ENCODE measurements at places on chromosomes 12 and 14.

- DNase-seq, result no peak
These were observed 987 bp downstream of the CCER1 start for GRCh38 chr12:90953956-90954421.

- DNase-seq, result no peak
These were observed 2.2 kb downstream of the NAB2 start for GRCh38 chr12:57090924-57091637.

DNA sequence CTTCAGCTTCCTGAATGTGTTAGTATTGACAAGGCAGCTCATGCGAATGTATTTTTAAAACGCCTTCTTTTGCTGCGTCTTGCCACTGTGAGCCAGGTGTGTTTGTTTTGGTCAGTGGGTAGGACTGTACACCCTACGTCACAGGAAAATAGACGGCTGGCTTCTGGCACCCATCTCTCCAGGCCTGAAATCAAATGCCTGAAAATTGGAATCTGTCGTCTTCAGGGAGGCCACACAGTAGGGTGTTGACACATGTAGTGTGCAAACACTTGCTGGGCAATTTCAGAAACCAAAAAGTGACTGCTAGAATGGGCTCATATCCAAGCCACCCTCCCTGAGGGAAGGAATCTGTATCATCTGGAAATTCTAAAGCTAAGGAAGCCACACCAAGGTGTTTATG is 209.3 kb downstream of the TTC8 start:
- DNase-seq, result peak; percentile 51

DNA sequence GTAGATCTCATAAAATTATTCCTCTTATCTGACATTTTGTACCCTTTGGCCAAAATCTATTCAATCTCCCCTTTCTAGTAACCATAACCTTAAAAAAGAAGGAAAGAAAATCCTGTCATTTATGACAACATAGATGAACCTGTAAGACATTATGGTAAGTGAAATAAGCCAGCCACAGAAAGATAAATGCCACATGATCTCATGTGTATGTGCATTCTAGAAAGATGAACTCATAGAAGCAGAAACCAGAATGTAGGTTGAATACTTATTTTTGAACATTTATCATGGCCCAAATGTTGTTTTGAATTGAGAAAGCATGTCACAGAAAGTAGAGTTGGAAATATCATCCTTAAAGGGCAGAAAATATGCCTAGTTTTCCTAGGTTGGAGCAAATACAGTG is 1053.6 kb downstream of the SLC6A15 start:
- DNase-seq, result no peak

DNA sequence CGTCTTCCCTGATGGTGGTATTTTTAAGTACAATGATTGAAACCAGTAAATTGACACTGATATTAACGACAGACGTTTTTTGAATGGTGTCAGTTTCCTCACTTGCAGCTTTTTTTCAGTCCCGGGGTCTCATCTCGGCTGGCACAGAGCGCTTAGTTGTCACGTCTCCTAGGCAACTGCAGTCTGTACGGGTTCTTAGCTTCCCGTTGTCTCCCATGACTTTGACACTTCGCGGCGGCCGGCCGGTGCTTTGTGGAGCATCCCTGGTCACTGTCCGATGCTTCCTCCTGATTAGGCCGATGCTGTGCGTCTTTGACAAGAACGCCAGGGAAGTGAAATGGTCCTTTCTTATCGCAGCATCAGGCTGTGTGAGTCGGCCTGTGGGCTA is 67.4 kb downstream of the ADGRD1 start:
- DNase-seq, result no peak

GRCh38 chr12:108778053-108778452 is 46.7 kb upstream of the CORO1C start:
- no peak for DNase-seq

- no peak for DNase-seq
These were observed 17.2 kb downstream of the ZFP36L1 start for GRCh38 chr14:68775614-68776126.

DNA sequence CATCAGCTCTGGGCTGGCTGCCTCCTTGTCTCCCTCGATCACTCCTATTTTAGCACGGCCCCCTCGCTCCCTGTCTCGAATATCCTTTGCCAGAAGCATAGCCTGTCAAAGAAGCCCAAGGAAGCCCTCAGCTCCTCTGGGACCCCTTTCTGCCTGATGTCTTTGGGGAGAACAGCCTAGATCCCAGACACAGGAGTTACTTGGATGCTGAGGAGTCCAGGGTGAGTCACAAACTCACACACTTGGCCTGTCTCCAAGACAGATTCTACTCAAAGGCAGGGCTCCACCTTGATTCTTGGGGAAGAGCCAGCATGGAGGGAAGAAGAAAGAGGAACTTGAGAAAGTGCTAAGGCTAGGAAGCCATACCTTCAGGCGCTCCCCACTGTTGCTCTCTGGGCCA is 8.1 kb downstream of the AVIL start:
- DNase-seq, result no peak

- DNase-seq, result no peak
These were observed 362.1 kb upstream of the STXBP6 start for GRCh38 chr14:25411781-25412757.

- DNase-seq, result peak; percentile 52
These were observed 82.4 kb downstream of the ARL6IP4 start for GRCh38 chr12:123062681-123063486.

GRCh38 chr12:6980740-6981139 is 10.0 kb downstream of the EMG1 start:
- DNase-seq, result no peak

- DNase-seq, result no peak
These were observed 2.7 kb upstream of the MYF5 start for GRCh38 chr12:80714055-80714454.

- no peak for DNase-seq
These were observed 294.3 kb upstream of the MGAT4C start for GRCh38 chr12:86550218-86551145.

- no peak for DNase-seq
These were observed 30.7 kb upstream of the ESR2 start for GRCh38 chr14:64324895-64325294.

GRCh38 chr14:31270196-31270772 is 62.7 kb upstream of the HECTD1 start:
- no peak for DNase-seq

DNA sequence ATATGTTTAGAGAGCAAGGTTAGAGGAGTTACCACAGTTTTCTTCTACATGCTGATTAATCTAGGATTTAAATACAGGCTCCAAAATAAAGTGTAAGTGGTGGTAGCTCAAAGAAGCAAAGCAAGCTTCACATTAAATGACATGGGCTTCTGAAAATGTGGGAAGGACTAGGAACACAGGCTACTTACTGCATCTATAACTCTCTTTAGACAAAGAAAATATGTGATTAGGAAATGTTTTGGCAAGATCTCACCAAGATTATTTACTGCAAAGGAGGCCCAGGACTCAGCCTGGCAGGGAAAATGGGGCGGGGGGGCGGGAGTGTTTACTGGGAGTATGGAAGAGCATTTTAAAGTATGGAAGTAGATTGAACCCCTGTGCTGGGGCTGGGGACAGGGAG is 39.4 kb downstream of the ETV6 start:
- DNase-seq, result no peak

DNA sequence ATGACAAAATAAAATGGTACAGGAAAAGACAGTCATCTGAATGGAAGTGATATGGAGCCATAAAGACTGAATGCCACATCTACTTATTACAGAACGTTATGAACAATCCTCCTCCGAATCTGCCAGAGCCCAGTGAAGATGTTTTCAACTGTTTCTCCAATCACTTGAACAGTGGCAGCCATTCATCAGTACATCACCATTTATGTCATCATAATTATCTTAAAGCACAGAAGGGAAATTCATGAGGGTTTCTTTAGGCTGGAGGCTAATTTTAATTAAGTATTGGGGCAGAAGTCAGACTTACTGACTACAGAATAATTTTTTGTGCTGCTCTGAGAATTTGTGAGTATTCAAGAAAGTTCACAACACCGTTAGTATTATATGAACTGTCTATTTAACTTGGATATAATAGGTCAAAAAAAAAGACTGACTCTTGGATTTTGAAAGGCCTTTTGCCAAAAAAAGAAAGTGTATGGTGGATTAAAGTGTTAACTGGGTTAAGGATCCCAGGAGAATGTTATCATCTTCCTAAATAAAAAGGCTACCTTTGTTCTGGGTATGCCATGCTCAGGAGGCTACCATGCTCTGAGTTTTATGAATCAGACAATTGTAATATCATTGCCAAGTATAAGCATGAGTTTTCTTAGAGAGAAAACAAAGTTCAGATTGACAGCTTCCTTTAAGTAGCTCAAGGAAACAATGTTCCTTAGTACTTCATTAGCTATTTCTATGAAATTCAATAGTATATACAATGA is 40.1 kb downstream of the PDZRN4 start:
- no peak for DNase-seq

- DNase-seq, result no peak
These were observed 58.7 kb downstream of the SUSD6 start for GRCh38 chr14:69670093-69670492.

DNA sequence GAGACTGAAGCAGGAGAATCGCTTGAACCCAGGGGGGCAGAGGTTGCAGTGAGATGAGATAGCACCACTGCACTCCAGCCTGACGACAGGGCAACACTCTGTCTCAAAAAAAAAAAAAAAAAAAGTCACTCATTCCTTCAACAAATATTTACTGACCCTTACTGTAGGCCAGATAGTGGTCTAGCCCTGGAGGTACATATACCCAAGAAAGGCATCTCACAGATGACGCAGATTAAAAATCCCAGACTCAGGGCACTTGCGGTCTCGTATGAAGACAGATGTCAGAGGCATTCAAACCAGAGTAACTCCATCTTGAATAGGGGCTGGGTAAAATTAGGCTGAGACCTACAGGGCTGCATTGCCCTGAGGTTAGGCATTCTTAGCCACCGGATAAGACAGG is 44.8 kb downstream of the CLMN start:
- no peak for DNase-seq

DNA sequence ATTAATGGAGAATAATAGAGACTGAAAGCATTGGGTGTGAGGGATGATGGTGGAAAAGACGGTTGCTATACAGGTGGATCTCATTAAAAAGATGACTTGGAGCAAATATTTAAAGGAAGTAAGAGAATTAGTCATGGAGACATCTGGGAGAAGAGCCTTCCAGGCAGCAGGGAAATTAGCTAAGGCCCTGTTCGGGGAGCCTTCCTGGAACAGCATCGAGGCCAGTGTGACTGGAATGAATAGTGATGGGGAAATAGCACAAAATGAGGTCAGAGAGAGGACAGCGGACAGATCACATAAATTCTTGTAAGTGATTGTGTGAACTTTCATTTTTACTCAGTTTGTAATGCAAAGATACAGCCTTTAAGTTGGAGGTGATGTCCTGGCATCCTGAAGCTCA is 842.3 kb downstream of the SLC6A15 start:
- DNase-seq, result no peak

- DNase-seq, result peak; percentile 44
These were observed 506 bp downstream of the CRY1 start for GRCh38 chr12:107092669-107093416.

- DNase-seq, result no peak
These were observed 26.0 kb downstream of the XRCC3 start for GRCh38 chr14:103688906-103689902.

DNA sequence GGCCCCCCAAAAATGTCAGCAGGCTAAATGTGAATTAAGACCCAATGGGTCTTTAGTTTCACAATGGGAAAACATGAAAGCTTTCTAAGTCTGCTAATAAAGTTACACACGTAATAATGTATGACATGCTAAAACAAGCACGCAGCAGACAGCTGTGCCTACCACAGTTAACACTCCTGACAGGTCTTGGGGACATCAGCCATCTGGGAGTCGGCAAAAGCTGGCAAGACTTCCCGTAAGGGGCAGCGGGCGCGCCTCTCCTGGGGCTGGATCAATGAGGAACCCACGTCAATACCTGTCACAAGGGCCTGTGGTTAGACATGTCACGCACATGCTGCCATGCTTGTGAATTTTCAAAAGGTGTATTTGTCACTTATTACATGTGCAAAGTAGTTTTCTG is 45.0 kb downstream of the ACTN1 start:
- DNase-seq, result no peak

DNA sequence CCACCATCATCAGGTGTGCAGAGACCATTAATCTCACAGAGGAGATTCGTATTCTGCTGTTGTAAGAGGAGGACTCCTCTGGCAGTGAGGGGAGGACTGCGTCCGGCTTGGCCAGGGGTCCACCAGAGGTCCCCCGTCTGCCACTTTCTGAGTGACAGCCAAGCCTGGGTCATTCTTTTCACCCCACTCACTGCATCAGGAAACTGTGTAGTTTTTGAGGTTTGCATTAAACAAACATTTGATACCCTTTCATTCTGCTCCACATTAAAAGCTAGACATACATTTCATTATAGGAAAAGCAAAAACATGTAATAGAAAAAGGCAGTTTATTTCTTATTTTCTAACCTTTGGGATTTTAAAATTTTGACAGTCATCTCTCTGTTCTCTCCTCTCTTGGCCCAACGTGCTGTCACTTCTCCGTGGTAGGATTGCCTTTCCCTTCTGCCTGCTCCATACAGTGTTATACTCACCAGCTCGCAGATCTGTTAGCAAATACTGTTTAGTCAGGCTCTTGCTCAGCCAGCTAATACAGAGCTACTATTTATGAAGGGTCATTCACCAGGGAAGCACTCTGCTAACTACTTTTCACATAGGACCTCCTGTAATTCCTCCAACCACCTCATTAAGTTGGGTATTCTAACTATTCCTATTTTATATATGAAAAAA is 99.3 kb downstream of the PELI2 start:
- no peak for DNase-seq

GRCh38 chr14:26163761-26164160 is 434.1 kb downstream of the NOVA1 start:
- DNase-seq, result peak; percentile 39

DNA sequence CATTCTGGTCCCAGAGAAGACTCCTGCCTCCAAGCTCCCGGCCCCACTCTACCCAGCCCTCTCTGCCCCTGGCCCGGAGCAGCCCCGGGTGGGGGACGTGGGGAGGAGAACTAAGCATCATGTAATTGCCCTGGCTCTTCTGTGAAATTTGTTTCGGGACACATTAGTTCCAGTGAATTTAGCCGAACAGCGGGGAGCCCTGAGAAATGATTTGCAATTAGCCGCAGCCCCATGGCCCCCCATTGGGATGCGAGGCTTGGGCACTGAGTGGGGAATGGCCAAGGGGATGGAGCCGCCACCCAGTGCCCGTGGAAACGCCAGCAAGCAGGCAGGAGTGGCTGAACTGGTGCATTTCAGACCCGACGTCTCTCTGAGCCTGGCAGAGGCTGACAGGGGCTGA is 173.9 kb upstream of the LHX5 start:
- no peak for DNase-seq

Measured in stomach (tissue), 19 donors.